ENCODE measurements at places on chromosomes 2 and 18.

- H3K27ac ChIP-seq, result peak overlapping the region; percentile 65
- H3K27me3 ChIP-seq, result no peaks in the 10 kb centered on the region
- H3K4me1 ChIP-seq, result peaks cover 37% of the 10 kb centered on the region
- peaks cover 73% of the 10 kb centered on the region for H3K36me3 ChIP-seq
- H3K4me3 ChIP-seq, result no peak overlapping the region
Measured at GRCh38 chr2:85396531-85397470, 13.4 kb downstream of the CAPG start.

- H3K27me3 ChIP-seq, result no peaks in the 10 kb centered on the region
- ATAC-seq, result peak; percentile 92
- no peaks in the 10 kb centered on the region for H3K36me3 ChIP-seq
- peaks cover 25% of the 10 kb centered on the region for H3K4me1 ChIP-seq
Measured at GRCh38 chr2:151297882-151298281, 8.4 kb upstream of the NMI start.

DNA sequence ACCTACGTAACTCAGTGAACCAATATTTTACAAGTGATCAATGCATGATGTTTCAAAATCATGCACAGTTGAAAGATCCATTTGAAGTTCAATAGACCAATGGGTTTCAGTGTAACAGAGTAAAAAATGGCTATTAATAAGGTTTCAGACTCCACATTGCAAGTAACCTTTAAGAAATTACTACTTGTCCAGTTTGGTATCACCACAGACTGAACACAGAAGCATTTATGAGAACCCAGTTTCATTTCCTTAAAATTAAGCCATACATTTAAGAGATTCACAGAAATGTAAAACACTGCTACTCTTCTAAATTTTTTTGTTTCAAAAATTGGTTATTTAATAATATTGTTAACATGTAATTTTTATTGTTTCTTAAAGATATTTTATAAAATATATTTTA is 98.9 kb upstream of the CHRNA1 start:
- no peaks in the 10 kb centered on the region for H3K36me3 ChIP-seq
- no peak for ATAC-seq
- H3K27me3 ChIP-seq, result no peaks in the 10 kb centered on the region
- no peaks in the 10 kb centered on the region for H3K4me1 ChIP-seq

- no peak for ATAC-seq
- H3K4me1 ChIP-seq, result peaks cover 12% of the 10 kb centered on the region
- H3K27me3 ChIP-seq, result peaks cover 18% of the 10 kb centered on the region
- no peak overlapping the region for H3K4me3 ChIP-seq
- no peaks in the 10 kb centered on the region for H3K36me3 ChIP-seq
- H3K27ac ChIP-seq, result no peak overlapping the region
Measured at GRCh38 chr2:237592425-237592980, 2.0 kb upstream of the RAB17 start.

- no peaks in the 10 kb centered on the region for H3K36me3 ChIP-seq
- no peak overlapping the region for H3K27ac ChIP-seq
- peaks cover 35% of the 10 kb centered on the region for H3K27me3 ChIP-seq
- no peak for ATAC-seq
- H3K4me3 ChIP-seq, result no peak overlapping the region
Measured at GRCh38 chr2:121790276-121790956, 35.0 kb downstream of the TSN start.

DNA sequence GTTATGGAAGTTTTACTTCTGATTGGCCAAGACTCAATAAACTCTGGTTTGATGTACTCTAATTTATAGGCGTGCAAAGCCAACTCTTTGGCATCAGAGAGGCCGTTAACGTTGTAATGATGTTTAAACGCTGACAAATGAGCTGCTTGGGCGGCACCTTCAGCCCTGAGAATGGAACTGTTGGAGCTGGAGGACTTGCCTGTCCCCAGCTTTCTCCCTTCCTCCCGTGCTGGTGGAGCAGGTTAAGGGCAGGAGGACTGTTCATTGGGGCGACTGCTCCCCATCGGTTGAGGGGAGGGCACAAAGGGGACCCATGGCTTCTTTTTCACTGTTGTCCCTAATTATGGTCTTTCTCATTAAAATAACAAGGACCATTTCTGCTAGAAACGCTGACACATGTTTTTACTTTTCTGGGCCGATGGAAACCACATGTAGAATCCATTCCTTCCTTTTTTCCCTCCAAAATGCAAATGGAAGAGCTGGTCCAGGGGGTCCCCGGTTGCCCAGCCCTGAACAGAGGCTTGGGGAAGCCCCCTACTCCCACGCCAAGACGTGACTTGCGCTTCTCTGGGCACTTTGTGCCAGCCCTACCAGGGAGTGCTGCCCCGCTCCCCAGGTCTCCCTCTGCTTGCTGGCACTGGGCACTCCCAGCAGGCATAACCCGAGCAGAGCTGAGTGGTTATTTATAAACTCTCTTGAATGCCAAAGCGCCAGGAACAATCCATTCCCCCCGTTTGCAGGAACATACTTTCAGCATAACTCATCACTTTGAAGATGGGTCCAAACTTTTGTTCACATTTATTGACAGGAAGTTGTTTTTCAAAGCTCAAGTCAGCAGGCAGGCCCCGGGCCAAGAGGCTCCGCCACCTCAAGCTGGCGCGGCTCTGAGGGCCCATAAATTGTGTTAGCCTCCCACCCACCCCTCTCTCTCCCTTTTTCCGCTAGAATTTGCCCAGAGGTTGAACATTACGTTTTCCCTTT is 170.1 kb downstream of the ASB1 start:
- ATAC-seq, result no peak
- peaks cover 34% of the 10 kb centered on the region for H3K27me3 ChIP-seq
- H3K4me3 ChIP-seq, result no peak overlapping the region
- H3K4me1 ChIP-seq, result no peaks in the 10 kb centered on the region
- no peaks in the 10 kb centered on the region for H3K36me3 ChIP-seq

GRCh38 chr2:175432793-175433192 is 251.3 kb upstream of the ATP5MC3 start:
- no peaks in the 10 kb centered on the region for H3K4me1 ChIP-seq
- no peak for ATAC-seq
- H3K27ac ChIP-seq, result no peak overlapping the region

GRCh38 chr2:53829273-53829979 is 30.3 kb downstream of the GPR75 start:
- no peaks in the 10 kb centered on the region for H3K27me3 ChIP-seq
- H3K27ac ChIP-seq, result no peak overlapping the region
- H3K36me3 ChIP-seq, result peaks cover 52% of the 10 kb centered on the region
- ATAC-seq, result no peak

DNA sequence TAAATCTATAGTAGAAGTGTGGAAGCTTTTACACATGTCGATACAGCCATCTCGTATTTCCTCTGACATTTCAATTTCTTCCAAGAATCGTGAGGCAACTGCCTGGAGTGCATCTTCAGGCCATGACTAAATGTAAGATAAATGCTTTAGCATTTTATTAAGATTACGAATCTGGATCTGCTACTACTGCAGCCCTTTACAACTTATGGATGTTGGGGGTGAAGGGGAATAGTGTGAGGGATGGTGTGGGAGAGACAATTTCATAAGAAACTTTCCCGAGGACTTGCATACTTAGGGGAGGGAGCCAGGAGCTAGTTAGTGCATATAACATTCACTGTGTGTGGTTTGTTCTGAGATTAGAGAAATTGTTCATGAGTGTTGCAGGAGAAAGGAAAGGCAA is 204.8 kb downstream of the SLC39A10 start:
- peaks cover 6% of the 10 kb centered on the region for H3K4me1 ChIP-seq
- ATAC-seq, result no peak
- H3K27ac ChIP-seq, result no peak overlapping the region
- no peak overlapping the region for H3K4me3 ChIP-seq
- H3K36me3 ChIP-seq, result no peaks in the 10 kb centered on the region

- H3K36me3 ChIP-seq, result no peaks in the 10 kb centered on the region
- H3K27ac ChIP-seq, result no peak overlapping the region
- H3K4me3 ChIP-seq, result no peak overlapping the region
- H3K27me3 ChIP-seq, result peaks cover 65% of the 10 kb centered on the region
- no peak for ATAC-seq
- no peaks in the 10 kb centered on the region for H3K4me1 ChIP-seq
Measured at GRCh38 chr2:183068561-183068960, 10.0 kb upstream of the DUSP19 start.

DNA sequence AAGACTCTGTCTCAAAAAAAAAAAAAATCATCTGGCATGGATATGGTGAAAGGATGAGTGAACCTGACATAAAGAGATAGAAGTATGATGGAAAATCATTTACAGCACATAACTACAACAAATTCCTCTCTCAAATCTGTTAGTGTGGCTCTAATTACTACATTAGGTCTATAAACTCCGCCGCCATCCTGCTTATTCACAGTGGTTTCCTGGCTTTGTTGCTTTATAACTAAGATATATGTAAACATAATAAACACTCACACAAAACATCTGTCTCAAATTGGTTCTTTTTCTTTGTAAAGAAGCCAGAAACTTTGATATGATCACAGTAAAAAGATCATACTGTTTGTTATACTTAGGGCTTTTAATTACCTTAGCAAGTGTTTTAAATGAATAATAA is 412.6 kb upstream of the FAM98A start:
- no peaks in the 10 kb centered on the region for H3K4me1 ChIP-seq
- H3K36me3 ChIP-seq, result no peaks in the 10 kb centered on the region
- no peak overlapping the region for H3K4me3 ChIP-seq
- ATAC-seq, result no peak
- H3K27ac ChIP-seq, result no peak overlapping the region

DNA sequence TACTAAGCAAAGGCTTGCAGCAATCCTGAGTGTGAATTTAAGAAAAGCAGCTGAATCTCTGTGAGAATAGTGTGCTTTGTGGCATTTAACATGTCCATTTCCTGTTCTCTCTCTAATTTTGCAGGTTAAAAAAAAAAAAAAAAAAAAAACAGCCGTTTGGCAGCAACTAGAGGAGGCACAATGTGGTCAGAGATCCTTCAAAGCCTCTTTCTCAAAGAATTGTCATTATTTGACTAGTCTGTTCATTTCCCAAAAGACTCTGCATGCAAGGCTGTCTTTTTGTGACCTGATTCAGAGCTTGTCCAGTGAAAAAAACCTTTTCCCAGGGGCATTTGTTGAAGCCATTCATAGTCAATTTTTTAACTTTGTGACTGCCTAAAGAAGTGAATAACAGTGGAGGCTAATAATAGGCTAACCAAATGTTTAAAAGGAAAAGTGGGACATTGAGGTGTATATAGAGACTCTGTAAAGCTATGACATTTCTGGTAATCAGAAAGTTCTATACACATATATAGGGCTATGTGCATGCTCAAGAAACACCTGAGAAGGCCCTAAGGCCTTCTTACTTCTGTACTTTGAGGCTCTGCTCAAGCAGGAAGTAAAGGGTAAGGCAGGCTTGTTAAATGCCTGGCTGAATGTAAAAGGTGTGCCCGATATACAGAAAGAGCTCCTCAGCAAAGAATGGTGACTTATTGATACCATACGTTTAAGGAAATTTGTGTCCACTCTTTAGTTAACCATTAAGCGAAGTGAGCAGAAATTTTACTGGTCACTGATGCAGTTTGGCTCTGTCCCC is 289.6 kb upstream of the RAB6C start:
- H3K4me1 ChIP-seq, result no peaks in the 10 kb centered on the region
- no peak overlapping the region for H3K4me3 ChIP-seq
- H3K36me3 ChIP-seq, result no peaks in the 10 kb centered on the region
- no peak overlapping the region for H3K27ac ChIP-seq
- no peak for ATAC-seq
